Stimulated activated CD4-positive, alpha-beta T cell treated with anti-CD3 and anti-CD28 coated beads, TNF-alpha, amount 100 ng/mL, for 1 hour (primary cell): ENCODE measurements at places on chromosomes 12 and 14.

GRCh38 chr14:92747701-92748258 lies 647 bp downstream of the LGMN start:
- no peak for DNase-seq

DNA sequence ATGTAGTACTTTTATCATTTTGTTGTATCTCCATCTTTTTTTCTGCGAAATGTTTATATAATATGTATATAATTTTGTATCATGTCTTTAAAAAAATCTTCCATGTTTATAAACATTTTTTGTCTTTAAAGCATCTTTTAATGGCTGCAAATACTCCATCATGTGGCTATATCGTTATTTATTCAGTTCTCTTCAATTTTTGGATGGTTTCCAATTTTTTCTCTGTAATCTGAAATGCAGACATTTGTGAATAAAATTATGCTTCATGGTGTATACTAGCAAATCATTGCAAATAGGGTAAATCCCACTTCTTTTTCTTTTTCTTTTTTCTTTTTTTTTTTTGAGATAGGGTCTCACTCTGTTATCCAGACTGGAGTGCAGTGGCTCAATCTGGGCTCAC lies 54.0 kb downstream of the CPSF2 start:
- DNase-seq = no peak

GRCh38 chr12:457676-458075 lies 2.1 kb upstream of the B4GALNT3 start:
- DNase-seq = no peak

GRCh38 chr14:26621807-26622560 lies 24.2 kb upstream of the NOVA1 start:
- no peak for DNase-seq

- no peak for DNase-seq
Measured at GRCh38 chr14:96581902-96582301, 79.7 kb downstream of the PAPOLA start.

DNA sequence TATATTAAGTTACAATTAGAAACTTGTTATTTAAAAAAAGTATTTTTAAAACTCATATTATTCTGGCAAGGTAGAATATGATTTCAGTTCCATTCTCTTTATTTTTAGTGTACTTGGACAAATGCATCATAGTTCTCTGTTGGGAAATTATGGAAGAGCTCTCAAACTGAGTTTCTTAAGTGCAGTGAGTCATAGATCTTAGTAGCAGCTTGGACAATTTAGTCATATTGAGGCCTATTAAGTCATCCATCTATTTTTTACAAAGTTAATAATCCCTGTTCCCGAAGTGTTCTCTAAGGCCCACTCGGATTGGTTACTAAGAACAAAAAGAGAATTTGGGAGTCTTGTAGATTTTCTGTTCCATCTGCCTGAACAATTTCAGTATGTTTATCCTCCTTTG lies 113.9 kb downstream of the ANO4 start:
- no peak for DNase-seq

- DNase-seq = no peak
Measured at GRCh38 chr12:93632383-93632782, 44.8 kb upstream of the CRADD start.

GRCh38 chr12:15244341-15244740 lies 23.1 kb upstream of the RERG start:
- DNase-seq = no peak

DNA sequence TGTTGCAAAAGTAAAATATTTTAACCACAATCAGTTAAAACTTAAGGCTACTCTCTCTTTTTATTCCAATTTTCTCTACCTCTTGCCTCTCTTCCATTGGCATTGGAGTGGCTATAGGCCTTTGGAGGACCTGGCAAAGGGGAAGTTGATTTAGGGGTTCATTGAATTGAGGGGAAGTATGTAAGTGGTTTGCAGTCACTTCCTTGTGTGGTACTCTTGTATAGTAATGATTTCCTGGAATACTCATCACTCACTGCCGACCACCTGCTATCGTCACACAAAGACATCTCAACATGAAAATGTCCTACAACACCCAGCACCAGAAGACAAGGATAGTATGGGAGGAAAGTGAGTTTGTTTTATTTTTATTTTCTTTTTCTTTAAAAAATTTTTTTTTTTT lies 45.7 kb upstream of the CPM start:
- DNase-seq = no peak

DNA sequence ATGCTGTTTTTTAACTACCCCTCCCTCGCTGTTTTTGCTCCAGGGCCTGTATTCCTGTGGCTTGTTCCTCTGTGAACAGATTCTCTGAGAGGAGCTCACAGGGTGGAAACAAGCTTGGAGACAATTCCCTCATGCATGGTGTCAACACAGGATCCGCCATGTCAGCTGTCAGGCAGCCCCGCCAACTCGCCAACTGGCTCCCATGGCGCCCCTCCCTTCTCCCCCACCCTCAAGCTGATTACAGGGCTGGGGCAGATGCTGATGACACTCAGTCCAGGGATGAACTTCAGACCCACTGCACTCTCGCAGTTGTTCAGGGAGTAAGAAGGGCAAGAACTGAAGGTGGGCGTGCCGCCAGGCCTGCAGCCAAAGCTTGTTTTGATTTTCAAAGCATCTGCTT lies 229.9 kb downstream of the NTF3 start:
- no peak for DNase-seq

DNA sequence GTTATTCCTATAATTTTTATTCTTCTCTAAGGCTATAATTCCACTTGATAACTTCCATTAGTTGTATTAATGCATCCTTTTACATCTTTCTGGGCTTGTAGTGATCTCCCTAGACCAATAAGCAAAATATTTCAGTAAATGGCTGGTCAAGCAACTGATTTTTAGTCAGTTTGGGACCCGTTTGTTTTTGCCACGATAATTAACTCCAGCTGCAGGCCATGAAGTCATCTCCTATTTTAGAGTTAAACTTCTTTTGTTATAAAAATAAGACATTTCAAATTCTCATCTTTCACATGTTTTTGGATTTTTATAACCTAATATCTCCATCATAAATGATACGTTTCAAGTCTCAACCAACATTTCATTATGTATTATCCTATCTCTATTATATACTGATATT lies 49.4 kb downstream of the MAGOHB start:
- no peak for DNase-seq

- DNase-seq = no peak
Measured at GRCh38 chr12:122862872-122863701, 27.8 kb downstream of the HIP1R start.

GRCh38 chr12:22255097-22255496 lies 79.4 kb downstream of the ST8SIA1 start:
- no peak for DNase-seq

DNA sequence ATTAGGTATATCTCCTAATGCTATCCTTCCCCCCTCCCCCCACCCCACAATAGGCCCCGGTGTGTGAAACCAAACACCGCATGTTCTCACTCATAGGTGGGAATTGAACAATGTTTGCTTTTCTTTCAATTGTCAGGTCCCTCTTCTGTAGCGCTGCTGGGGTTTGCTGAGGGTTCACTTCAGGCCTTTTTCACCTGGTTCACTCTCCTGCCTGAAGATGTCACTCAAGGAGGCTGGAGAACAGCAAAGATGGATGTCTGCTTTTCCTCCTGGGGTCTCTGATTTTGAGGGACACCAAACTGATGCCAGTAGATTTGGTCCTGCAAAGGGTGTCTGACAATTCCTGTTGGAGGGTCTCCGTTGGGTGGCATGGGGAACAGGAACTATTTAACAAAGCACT lies 35.8 kb downstream of the KLRK1 start:
- no peak for DNase-seq

- no peak for DNase-seq
Measured at GRCh38 chr14:58560208-58560607, 77.6 kb upstream of the DACT1 start.

- DNase-seq = no peak
Measured at GRCh38 chr12:32051511-32052211, 55.0 kb upstream of the BICD1 start.

DNA sequence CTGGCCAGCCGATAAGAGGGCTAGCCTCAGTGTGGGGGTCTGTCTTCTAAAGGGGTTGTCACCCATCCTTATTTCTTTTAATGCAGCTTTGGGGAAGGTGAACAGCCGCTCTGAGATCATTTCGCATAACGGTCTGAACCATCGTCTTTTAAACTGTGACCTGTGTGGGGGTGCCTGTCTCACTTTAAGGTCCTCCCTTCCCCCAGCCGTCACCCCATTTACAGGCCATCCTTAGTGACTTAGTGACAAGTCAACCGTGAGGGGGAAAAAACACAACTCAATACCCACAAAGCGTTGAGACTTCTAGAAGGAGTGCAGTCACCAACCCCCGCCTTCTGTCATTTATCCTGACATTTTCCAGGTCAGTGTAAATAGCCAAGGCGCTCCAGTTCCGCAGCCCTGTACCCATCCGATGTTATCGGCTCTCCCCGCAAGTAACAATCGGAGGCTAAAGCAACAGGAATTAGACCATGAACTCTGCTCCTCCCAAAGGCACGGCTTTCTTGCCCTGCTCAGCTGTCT lies 505 bp upstream of the DENND5B start:
- DNase-seq = no peak

DNA sequence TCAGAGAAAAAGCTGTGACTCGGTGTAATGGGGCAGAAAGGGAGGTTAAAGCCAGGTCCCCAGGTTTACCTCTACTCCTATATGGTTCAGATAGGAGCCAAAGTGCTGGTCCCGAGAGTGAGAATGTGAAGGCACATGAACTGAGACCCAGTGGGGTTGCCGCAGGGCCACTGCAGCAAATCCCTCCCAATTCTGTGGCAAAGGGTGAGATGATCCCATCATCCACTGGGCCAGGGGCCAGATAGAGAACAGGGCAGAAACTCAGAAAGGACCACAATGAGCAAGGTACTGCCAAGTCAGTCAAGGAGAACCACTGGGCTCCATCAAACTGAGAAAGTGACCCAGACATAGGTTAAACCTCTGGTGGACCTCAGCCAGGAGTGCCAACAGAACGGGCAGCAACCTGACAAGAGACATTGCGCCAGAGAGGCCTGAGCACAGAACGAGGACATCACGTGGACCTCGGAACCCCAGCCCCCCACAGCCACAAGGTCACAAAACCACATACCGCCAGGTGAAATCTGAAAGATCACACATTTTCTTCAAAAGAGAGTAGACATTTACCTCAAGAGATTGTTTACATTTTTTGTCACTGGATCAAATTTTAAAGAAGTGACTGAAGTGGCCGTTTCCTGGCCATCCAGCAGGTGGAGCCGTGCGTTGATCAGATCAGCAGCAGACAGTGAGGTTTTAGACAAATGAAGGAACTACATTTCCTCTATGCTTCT lies 20.5 kb upstream of the ITPR2 start:
- DNase-seq = peak; percentile 44

DNA sequence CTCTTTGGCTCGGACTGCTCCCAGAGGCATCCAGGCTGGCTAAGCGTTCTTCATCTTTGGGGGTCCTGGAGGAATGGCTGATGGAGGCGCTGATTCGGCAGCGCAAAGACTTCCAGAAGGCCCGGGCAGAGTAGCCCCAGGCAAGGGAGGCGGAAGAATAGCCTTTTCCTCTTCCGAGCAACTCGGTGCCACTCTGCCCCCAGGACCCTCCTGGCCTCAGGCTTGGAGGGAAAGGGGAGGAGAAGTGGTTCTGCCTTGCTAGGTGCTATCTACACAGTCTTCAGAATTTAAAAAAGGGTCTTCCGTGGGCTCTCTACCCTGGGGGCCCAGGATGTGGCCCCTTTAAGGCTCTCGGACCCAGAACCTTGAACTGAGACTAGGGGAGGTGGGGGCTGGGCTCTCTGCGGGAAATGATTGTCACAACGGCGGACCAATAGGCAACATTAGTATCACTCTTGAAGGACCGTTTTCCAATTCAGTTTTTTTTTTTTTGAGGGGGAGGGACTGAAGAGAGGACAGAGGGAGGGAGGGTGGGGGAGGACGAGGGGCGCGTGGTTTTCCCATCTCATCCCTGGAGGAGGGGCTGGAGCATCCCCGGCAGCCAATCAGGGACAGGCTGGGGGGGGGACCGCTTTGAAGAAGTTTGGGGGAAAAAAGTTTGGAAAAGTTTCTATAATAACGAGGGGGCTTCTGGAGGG lies at the start of gene NFATC4:
TSS of gene NFATC4 (plus strand) at position 671 of the 698 bp plus-strand sequence. CDS start 157 bp downstream, outside the sequence.
- no peak for DNase-seq

- DNase-seq = no peak
Measured at GRCh38 chr12:98294051-98294805, 221.2 kb upstream of the TMPO start.

GRCh38 chr12:68121143-68121542 lies 38.4 kb downstream of the IFNG start:
- no peak for DNase-seq

DNA sequence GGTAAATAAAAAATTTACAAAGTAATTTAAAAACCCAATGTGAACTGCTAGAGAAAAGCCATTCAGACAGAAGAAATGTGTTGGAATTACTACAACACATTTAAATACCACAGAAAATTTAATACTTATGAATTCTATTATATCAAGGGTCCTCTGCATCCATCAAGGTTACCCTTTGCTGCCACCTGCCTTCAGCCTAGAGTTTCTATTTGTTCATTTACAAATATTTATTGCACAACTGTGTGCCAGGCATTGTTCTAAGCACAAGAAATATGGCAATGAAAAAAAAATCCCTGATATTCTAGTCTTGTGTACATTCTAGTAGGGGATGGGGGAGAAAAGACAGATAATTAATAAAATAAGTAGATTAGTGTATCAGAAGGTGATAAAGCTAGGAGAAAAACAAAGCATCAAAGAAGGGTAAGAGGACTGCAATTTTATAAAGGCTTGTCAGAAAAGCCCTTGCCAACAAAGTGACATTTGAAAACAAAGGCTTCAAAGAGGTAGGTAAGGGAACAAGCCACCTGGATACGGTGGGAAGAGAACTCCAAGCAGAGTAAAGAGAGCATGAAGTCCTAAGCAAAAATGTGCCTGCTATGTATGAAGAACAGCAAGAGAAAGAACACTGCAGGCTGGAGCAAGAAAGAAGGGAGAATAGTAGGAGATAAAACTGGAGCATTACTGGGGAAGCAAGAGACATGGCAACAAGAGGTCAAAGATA lies 59.1 kb upstream of the SLC6A13 start:
- DNase-seq = no peak

GRCh38 chr12:45637706-45638105 lies 91.8 kb upstream of the ARID2 start:
- DNase-seq = no peak

DNA sequence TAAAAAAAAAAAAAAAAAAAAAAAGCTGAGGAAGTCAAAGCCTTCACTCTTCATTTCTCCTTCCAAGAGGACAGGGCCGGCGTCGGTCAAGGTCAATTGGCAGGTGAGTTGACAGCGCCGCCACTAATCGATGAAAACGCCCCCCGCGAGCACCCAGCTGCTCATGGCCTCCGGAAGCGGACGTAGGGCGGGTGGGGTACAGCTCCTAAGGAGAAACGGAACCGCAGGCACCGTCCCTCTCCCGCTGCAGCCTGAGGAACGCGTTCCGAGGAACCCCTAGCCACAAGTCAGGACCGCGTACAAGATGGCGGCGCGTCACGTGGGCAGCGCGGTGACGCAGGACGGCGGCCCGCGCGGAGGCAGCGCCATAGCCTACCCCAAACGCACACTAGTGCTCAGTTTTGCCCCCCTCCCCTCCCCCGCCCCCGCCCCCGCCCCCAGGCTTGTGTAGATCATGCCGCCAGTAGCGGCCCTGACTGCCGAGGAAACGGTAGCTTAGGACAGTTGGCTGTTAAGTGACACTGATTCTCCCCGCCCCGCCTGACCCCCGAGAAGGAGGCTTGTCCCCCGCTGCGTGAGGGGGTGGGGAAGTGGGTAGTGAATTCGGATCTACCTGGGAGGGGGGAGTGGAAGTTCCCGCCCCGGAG lies at the start of gene ATF1:
TSS of gene ATF1 (plus strand) at position 463 of the 647 bp plus-strand sequence. CDS start 16,045 bp downstream, outside the sequence.
- peak; percentile 63 for DNase-seq

- no peak for DNase-seq
Measured at GRCh38 chr14:101077481-101078074, 174.1 kb upstream of the RTL1 start.
